ENCODE measurements at places on chromosomes 1 and 21.

GRCh38 chr1:67675800-67676199 lies 9.2 kb upstream of the GADD45A start:
- DNase-seq: no peak

DNA sequence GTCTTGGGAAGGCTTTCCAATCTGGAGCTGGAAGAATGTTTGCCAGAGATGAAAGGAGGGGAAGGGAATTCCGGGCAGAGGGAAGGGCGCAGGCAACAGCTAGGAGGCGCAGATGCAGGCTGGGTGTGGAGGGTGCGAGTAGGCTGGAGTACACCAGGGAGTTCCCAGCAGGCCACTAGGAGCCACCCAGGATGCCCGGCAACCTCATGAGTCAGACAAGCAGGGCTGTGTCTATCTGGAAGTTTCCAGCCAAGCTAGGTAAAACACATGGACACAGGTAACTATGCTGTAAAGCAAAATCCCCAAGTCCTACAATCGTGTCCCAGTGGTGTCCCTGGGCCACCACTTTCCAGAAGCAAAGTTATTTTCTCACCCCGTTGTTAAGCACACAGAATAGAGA lies 990 bp upstream of the NBL1 start:
- no peak for DNase-seq

DNA sequence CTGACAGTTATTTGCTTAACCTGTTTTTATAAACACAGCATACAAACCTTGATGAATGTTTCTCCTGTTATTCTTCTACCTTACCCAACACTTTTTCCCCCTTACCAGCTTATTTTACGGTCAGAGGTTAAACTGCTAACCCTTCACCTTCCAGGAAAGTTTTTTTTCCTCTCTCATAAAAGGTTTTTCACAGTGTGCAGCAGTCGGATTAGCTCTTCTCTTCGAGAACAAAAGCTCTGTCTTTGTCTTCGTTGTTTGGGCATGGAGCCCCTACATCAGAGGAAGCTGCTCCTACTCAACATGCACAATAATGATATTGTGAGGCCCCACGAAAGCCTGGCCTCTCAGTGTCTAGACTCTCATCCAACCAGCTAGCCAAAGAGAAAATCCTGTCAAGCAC lies 42.0 kb downstream of the DENND1B start:
- no peak for DNase-seq

DNA sequence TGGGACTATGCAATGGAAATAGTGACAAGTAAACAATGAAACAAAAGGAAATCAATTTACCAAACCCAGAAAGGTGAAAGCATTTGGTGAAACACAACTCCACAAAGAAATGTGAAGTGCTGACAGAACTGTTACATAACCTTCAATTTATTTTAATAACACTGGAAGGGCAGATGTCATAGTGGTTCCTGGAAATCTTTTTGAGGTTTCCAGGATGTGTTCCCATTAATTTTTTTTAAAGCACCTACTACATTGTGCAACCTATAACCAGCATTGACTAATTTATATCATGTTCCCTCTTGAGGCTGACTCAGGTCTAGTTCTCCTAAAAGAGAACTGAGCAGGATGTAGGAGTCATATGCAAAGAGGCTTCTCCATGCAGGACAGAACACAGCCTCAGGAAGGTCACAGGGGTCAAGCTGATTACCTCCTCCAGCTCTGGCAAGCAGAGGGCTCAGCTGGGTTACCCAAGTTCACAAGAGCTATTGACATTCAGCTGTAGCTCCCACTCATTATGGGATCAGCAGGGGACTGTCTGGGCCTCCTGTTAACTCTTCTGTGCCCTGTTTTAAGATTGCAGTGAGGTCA lies 157.1 kb upstream of the NRIP1 start:
- DNase-seq: no peak

GRCh38 chr1:108200687-108201051 lies 526 bp upstream of the SLC25A24 start:
- DNase-seq: no peak

DNA sequence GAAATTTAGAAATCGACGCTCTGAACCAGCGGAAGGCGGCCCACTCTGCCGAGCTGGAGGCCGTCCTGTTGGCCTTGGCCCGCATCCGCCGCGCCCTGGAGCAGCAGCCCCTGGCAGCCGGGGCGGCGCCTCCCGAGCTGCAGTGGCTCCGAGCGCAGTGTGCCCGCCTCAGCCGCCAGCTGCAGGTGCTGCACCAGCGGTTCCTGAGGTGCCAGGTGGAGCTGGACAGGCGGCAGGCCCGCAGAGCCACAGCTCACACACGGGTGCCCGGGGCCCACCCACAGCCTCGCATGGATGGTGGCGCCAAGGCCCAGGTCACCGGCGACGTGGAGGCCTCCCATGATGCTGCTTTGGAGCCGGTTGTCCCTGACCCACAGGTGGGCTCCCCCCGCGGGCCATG lies 47.0 kb upstream of the DIP2A start:
- DNase-seq: no peak

GRCh38 chr1:67394548-67394947 lies 35.7 kb downstream of the SERBP1 start:
- no peak for DNase-seq

DNA sequence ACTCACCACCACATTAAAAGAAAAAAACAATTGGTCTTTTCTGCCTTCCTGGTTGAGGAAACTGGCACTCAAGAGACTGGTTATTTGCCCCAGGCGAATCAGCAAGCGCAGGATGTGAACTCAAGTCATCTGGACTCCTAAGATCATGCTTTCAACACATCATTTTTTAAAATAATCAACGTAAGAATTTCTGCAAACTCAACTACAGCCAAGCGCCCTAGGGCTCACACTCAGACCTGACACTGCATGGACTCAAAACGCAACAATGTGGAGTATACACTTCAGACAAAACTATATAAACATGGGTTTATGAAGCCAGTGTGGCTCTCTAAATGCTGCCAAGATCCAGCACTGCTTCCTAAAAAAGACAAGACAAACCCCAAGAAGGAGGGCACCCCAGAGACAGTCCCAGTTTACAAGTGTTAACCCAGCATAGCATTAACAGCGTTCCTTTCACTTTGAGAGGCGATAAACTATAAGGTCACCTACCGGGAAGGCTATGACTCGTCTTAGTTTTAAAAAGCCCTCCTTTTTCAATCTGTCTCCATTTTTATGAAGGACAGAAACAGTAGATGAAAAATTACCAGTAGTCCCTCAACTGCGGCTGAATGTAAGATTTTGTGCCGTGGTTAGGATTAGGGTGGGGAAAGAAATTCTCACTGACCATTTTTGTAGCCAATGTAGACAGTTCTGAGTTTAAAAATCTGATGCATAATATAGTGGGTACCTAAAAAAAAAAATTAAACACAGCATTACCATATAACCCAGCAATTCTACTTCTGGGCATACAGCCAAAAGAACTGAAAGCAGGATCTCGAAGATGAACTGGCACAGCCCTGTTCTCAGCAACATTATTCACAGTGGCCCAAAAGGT lies 54.8 kb downstream of the SIPA1L2 start:
- no peak for DNase-seq

GRCh38 chr1:223845810-223846682 lies at the start of gene TP53BP2:
TP53BP2 (minus strand) TSS chr1:223845947; CDS start chr1:223845680, 267 bp downstream.
- DNase-seq: peak; percentile 82

DNA sequence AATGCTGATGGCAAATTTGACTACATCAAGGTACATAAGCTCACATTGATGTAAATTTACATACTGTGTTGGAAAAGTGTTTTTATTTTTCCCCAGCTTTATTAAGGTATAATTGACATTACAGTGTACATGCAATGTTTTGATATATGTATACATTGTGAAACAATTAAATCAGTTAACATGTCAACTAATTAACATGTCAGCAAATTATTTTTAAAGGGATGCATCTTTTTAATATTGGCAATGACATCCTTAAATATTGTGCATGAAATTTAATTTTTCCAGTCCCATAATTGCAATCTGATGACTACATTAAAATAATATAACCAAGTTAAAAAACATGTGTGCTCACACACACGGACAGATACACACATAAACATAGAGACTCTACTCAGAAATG lies 9.4 kb downstream of the EFCAB7 start:
- no peak for DNase-seq

GRCh38 chr1:16981269-16981849 lies 939 bp upstream of the MFAP2 start:
- DNase-seq: no peak

DNA sequence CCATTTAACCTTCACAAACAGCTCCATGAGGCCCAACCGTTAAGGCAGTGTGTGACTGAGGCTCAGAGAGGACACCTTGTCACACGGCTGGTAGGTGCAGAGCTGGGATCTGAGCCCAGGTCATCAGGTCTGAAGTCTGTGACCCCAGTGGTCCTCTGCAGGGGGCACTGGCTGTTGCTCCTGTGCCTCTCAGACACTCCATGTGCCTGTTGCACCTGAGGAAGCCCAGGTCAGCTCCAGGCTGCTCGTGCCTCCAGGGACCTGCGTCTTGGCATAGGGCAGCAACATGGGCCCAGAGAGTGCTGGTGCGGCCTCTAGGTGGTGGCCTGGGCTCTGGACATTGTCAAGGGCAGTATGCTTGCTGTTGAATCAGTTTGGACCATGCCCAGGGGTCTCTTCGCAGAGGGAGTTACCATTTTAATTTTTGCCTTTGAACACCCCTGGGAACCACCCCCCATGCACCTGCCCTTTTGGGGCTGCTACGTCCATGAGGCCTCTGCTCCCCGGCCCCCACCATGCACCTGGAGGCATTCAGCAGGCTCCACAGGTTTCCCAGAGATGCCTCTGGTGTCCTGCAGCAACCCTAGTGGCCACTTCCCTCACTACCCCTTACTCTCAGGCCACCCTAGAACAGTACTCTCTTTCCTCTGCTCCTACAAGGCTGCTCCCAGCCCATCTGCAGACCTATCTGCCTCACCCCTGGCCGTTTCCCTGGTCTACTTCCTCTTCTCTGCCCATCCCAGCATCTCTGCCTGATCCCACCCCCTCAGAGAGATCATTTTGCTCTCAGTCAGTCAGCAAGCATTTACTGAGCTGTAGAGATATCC lies 25.2 kb upstream of the EPS8L3 start:
- no peak for DNase-seq

DNA sequence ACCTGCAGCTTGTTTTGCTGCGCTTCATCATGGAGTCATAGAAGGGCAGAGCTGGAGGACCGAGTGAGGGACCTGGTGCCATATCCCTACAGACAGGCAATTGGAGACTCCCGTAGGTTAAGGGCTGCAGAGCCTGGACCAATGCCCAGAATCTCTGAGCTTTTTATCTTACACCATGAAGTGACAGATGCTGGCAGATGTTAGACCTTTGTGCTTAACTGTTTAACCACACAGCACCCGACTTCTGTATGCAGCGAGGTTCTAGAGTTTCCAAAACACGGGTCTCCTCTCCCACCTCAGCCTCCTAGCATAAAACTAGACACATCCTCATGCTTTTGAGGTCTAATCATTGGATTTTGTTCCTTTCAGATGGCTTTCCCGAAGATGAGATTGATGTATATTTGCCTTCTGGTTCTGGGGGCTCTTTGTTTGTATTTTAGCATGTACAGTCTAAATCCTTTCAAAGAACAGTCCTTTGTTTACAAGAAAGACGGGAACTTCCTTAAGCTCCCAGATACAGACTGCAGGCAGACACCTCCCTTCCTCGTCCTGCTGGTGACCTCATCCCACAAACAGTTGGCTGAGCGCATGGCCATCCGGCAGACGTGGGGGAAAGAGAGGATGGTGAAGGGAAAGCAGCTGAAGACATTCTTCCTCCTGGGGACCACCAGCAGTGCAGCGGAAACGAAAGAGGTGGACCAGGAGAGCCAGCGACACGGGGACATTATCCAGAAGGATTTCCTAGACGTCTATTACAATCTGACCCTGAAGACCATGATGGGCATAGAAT lies 47.6 kb downstream of the B3GALT5 start:
- DNase-seq: no peak

- no peak for DNase-seq
Observed at GRCh38 chr1:163758977-163759670, 437.4 kb downstream of the NUF2 start.

DNA sequence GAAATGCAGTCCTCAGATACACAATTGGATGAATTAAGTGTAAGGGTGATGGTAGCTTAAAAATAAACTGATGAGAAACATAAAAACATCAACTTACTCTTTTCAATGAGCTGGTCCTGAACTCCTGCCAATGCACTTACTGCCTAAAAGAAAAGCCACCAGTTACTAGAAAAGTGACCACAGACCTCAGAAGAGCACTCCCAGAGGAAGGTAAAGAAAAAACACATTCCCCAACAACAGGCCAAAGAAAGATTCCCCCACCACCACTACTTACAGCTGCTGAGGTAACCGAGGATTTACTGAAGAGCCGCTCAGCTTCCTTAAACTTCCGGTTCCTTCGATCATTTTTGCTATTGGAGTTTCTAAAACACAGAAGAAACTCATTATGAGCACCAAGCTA lies 5.4 kb downstream of the MEAF6 start:
- no peak for DNase-seq

DNA sequence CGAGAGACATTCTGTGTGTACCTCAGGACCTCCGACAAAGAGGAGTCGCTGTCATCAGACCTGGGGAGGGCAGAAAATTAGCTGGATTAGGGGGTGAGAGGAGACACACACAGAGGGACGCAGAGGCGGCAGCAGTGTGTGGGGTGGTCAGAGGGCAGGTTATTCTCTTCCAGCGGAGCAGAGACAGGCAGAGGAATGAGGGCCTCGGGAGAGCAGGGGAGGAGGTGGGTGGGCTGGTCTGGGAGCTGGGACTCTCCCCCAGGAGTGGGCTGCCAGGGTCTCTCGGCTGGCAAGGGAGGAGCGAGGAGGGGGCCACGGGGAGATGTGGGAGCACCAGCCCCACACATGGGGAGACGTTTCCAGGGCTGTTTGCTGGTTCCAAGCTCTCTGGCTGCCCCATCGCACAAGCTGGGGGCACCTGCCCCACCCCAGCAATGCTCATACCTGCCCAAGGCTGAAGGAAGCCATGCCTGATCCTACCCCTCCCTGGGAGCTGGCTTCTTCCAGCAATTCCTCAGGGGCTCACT lies 40.4 kb downstream of the KIF21B start:
- DNase-seq: no peak

DNA sequence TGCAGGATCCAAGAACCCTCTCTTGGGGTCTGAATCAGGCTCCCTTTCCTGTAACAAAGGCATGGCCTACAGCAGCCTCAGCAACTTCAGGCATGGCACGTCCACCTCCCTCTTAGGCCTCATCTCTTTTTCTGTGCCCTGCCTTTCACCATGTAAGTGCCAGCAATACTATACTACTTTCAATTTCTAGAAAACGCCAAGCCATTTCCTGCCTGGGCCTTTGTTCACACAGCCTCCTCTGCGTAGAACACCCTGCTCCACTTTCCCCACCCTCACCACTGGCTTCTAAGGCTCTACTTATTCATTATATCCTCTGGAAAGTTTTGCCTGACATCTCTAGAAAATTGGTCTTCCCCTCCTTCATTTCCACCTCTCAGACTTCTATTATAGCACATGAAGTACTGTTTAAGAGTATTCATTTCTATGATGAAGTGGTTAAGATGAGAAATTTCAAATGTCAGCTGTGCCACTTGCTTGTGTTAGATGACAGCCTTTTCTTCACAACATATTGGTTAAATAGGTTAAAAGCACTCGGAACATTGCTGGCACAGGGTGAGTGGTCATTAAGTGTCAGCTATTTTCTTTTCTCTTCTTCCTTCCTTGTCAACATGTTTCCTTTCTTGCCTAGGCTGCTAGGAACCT lies 41.6 kb upstream of the VWA5B1 start:
- peak; percentile 3 for DNase-seq

- DNase-seq: no peak
Observed at GRCh38 chr1:76006234-76006633, 68.3 kb upstream of the ST6GALNAC3 start.
